Right forelimb (tissue), 1 donor: ENCODE measurements at places on chromosomes 7 and 10.
A peak's percentile ranks its signal among the peaks of the same experiment; 100 is the strongest.

DNA sequence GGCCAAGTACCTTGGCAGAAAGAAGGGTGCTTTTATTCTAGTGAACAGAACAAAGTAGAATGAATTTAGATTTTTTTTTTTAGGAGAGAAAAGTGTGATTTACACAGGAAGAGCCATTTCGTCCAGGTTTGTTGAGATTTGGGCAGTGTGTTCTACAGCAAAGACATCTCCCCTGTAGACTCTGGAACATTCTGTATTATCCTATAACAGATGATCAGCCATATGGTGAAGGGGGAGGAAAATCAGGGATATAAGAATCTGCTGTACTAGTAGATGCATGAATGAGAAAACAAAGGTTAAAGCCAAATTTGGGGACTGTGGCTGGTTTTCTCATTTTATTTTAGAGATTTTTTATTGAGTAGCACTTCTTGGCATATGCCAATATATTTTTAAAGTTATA is 453.7 kb upstream of the LRRTM3 start:
- DNase-seq, result no peak

GRCh38 chr7:113635492-113635891 is 283.3 kb downstream of the PPP1R3A start:
- no peak for DNase-seq

- DNase-seq, result no peak
These were observed 151.3 kb upstream of the FAM20C start for GRCh38 chr7:40799-41750.

DNA sequence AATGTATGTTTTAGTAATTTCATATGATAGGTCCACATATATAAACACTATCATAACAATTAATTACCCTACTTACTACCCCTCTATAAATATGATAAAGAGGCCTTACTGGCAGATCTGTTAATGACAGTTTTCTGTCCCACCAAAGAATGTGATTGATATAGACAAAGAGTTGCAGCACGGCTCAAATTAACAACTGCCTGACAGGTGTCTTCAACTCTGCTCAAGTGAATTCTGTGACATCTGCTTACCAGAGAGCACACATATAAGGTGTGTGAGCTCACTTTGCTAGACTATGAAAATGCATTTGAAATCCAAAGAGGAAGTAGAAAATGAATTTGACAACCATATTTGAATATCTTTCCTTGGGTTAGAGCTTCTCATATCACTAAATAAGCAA is 36.6 kb downstream of the CACNA2D1 start:
- no peak for DNase-seq

DNA sequence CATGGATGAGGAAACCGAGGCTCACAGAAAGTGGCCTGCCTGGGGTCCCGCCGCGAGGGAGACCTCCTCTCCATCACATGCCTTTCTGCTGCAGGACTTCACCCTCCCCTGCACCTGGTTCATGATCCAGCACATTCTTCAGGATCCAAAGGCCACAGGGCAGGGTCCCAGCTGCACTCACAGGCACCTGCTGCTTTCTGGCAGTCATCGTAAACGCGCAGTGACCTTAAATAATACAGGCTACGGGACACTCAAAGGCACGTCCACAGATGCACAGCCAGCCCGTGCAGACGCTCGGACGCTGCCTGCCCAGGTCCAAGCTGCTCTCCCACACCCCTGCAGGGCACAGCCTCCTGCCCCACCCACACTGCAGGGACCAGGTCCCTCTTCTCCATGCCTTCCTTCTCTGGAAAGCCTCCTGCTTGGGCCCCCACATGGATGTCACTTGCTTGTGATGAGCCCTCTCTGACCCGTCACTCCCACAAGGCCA is 49.9 kb downstream of the CALML3 start:
- no peak for DNase-seq

- DNase-seq, result no peak
These were observed 35.8 kb upstream of the EN2 start for GRCh38 chr7:155422151-155422550.

GRCh38 chr10:58335306-58336005 is 650 bp downstream of the UBE2D1 start:
- peak; percentile 52 for DNase-seq

DNA sequence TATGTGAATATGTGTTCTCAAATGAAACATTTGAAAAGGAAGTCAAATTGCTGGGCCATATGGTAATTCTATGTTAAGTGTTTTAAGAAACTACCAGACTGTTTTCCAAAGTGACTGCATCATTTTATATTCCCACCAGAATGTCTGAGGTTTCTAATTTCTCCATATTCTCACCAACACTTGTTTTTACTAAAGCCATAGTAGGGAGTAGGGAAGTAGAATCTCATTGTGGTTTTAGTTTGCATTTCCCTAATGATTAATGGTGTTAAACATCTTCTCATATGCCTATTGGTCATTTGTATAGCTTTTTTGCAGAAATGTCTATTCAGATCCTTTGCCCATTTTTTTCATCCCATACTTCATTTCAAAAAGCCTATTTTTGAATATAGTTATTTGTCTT is 9.1 kb upstream of the SEMA4G start:
- no peak for DNase-seq

DNA sequence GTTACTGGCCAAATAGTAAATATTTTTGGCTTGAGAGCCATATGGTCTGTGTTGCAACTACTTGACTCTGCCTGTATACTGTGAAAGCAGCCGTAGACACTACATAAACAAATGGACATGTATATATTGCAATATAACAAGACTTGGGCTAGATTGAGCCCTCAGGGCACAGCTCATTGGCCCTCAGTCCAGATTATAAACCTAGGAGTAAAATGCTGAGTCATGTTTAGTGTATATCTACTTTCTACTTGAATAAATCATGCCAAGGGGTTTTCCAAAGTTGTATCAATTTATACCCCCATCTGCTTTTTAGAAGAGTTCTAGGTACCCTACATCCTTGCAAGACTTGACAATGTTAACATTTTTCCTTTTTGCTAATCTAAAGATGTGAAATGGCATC is 27.4 kb upstream of the POU6F2 start:
- no peak for DNase-seq

GRCh38 chr10:43371418-43371817 is at the start of gene FXYD4:
Gene FXYD4, plus strand, starts transcription at chr10:43371636. Its CDS starts 2,111 bp downstream, at chr10:43373747.
- no peak for DNase-seq

DNA sequence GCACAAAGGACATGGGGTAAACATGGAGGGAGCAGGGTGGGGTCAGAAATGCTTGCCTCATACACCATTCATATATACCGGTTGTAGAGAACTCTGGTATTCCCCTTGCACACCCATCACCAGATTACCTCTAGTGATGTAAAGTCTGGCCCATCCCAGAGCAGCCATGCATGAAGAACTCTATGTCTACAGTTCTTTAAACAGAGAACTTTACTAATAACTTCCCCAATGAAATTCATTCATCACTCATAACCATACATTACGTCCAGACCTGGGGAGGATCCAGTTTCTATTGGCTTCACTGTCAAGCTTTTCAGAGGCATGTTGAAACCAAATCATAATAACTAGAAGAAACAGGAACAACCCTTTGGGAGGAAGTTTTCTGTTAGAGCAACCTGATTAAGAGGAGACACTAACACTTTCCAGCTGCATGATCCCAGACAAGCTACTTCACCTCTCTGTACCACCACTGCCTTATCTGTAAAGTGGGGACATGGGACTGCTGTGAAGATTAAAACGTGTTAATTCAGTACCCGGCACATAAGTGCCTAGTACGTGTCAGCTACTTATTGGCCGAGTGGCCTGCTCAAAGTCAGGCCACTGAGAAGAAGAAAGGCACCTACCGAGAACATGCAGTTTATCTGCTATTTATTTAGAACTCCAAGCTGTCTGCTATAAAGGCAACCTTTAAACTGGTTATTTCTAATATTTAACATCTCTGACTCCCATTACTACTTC is 59.7 kb downstream of the IGF2BP3 start:
- no peak for DNase-seq

GRCh38 chr10:21399392-21400035 is 126.0 kb downstream of the SKIDA1 start:
- DNase-seq, result peak; percentile 82

DNA sequence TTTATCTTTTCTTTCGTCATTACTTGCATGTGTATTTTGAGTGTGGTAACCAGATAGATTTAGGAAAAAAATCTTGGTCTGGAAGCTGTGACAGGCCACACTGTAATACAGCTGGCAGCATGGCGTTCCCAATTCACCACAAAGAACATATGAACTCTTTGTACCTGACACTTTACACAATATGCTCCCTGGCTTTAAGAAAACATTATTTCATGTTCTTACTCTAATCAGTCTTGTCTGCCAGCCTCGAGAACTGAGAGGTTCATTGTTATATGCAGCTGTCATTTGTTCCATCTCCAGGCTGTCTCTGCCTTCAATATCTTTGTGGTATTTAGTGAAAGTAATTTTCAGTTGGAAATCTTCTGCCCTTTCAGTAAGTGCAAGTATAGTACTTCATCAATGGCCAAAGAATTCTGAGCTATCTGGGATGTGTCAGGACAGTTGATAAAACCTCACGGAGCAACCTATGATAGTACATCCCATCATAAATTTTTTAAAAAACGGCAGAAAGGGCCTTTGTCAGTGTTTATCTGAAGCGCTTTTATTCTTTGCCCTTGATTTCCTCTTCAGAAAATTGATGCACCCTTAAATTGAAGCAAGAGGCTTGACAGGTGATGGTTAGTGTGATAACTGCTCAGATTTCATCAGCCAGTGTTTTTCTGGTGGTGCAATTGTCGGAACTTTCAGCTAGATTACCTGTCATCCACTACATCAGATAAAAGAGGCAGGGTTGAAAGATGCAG is 146.3 kb upstream of the SP8 start:
- DNase-seq, result no peak

GRCh38 chr7:82481499-82482097 is 38.0 kb upstream of the CACNA2D1 start:
- no peak for DNase-seq

- no peak for DNase-seq
These were observed 41.5 kb downstream of the TMEM26 start for GRCh38 chr10:61411706-61412105.

DNA sequence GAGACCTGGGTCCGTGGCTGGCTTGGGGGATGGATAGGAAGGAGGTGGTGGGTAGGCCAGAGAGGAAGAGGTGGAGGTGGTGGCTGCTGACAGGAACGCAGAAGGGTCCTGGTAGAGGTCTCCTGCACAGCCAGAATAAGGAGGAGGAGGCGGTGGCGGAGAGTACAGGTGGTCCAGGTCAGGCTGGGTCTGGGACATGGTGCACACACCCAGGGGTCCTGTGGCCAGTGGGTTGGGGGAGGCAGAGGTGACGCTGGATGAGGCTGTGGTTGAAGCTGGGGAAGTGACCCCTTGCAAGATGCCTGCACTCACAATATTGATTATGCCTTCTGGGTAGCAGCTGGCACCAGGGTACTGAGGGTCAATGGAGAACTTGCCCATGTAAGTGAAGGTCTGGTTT is 2.2 kb downstream of the EGR2 start:
- no peak for DNase-seq

DNA sequence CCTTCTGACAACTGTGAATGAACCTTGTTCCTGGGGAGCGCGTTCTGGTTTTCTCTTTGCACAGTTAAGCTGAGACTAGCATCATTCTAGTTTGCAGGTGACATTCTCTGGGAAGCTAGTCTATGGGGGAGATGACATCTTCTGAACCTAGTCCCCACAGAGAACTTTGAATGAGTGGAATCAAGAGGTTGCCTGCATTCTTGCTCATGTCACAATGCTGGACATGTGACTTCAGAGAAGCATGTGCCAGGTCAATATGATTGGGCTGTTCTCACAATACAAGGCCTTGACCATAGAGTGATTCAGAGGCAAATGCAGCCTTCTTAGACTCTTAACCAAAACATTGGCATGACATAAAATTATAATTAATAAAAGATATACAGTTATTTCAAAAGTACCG is 22.1 kb downstream of the KLLN start:
- no peak for DNase-seq

- peak; percentile 91 for DNase-seq
These were observed 59.2 kb upstream of the MYL10 start for GRCh38 chr7:101688183-101688831.

- no peak for DNase-seq
These were observed 221.1 kb downstream of the EBF3 start for GRCh38 chr10:129742742-129743550.

- no peak for DNase-seq
These were observed 109.6 kb upstream of the MTPN start for GRCh38 chr7:136086712-136087111.

DNA sequence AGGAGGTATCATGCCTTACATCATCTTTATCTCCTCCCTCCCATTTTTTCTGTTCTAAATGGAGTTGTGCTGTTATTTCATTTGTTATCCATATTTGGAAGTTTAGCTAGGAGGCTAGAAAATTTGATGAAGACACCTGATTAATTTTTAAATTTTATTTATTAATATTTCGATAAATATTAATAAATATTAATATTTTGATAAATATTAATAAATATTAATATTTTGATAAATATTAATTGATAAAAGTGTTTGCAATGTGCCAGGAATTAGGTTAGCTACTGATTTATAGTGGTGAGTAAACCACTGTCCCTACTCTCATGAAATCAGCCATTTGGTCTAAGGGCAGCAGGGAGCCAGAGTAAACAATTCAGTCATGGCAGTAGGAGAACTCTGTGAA is 161.4 kb downstream of the GNAT3 start:
- no peak for DNase-seq

DNA sequence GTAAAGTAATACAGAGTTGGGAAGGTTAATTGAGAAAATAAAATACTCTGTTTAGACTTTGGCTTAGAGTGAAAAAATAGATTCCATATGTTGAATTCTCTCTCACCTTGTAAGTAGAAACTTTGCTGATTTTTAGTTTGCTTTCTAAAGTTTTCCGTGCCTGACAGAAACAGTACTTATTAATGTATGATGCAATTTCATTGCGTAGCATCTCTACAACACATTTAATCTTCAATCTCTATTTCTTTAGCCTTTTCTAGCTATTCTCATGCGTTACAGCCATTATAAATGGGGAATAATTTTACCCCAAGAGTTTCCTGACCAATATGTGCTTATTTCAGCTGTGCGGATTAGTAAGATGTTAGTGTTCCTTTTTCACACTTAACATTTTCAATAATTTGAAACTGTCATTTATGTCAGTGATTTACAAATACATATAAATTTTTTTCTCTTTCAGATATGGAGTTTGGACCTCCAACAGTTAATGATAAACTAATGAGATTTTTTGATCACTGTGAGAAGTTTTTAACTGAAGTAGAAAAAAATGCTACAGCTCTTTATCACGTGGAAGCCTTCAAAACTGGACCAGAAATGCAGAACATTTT is 3.3 kb downstream of the MINPP1 start:
- DNase-seq, result no peak

DNA sequence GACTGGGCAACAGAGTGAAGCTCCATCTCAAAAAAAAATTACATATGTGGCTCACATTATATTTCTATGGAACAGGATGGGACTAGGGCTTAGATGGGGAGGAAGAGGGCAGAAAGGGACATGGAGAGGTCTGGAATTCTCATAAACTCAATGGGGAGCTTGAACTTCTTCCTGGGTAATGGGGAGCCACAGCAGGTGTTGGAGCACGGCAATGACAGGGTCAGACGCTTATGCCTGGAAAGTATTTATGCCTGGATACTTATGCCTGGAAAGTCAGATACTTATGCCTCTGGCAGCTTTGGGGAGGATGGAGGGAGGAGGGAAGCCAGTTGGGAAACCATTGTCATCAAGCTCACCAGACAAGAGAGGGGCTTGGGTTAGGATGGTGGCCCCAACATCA is 36.8 kb downstream of the TMEM130 start:
- no peak for DNase-seq

GRCh38 chr10:72173262-72173618 is 42.6 kb upstream of the ANAPC16 start:
- DNase-seq, result no peak

- no peak for DNase-seq
These were observed 156.8 kb upstream of the TNS3 start for GRCh38 chr7:47738563-47739166.
